ENCODE measurements at places on chromosomes 13 and 19.
A peak's percentile ranks its signal among the peaks of the same experiment; 100 is the strongest.

DNA sequence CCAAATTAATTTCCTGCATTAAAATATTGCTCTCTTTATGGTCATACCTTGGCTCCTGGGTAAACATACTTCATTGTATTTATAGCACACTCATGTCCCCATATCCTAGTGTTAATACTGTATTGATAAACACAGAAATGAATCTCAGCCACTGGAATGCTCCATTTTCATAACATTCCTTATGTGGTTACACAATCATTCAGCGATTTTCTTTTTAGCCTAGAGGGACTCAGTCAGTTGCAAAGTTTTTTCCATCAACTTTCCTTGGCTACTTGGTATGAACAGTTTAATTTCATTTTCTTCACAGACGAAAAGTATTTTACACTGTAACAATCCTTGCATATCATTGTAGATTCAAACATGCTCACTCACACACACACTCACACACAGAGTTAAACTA, 471.5 kb downstream of the FGF14 start:
- DNase-seq, result no peak

DNA sequence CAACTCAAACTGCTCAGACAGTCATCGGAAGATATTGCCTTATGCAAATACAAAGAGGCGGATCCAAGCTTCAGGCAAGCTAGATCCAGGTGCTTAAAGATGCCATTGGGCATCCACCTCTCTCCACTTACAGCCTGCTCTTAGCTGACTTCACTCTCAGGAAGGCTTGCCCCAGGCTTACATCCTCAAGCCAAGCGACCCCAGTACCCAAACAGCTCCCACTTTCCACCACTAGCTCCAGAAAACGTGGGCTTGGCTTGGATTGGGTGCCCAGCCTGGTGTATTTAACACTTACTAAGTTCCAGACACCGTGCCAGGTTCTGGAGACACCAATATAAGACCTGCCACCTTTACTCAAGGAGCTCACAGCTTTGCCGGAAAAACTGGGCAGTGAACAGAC, 142.1 kb upstream of the VSTM2B start:
- no peak for DNase-seq

DNA sequence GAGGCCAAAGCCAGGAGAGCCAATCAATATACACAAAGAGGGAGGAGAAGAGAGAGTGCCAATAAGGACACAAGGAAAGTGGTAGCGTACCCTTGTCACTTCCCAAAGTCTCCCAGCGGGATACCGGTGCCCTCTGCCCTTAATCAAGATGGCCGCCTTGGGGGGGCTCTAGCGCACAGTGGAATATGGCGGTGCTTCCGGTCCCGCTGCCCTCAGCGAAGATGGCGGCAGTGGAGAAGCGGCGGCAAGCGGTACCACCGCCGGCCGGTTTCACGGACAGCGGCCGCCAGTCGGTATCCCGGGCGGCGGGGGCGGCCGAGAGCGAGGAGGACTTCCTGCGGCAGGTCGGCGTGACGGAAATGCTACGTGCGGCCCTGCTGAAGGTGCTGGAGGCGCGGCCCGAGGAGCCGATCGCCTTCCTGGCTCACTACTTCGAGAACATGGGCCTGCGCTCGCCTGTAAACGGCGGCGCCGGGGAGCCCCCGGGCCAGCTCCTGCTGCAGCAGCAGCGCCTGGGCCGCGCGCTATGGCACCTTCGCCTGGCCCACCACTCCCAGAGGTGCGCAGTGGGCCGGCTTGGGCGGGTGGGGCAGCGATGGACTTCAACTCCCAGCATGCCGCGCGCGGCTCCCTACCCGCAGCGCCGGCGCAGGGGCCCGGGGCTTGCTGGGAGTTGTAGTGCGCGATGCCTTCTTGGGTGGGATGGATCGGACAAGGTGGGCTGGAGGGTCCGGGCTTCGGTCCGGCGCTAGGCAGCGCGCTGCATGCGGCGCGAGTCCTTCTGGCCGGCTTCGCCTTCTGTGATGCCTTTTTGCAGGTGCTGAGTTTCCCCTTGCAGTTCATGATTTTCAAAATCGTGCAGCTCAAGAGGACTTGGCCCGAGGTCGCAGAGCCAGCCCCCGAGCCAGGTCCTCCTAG, at the start of gene TPGS1:
TPGS1 (plus strand) TSS at position 212 of the 918 bp plus-strand sequence; CDS start at position 222, 10 bp downstream.
- DNase-seq, result peak; percentile 43

GRCh38 chr13:40352802-40353562, 313.5 kb downstream of the FOXO1 start:
- no peak for DNase-seq

- DNase-seq, result no peak
Observed at GRCh38 chr13:49098771-49099512, 121.2 kb upstream of the MLNR start.

DNA sequence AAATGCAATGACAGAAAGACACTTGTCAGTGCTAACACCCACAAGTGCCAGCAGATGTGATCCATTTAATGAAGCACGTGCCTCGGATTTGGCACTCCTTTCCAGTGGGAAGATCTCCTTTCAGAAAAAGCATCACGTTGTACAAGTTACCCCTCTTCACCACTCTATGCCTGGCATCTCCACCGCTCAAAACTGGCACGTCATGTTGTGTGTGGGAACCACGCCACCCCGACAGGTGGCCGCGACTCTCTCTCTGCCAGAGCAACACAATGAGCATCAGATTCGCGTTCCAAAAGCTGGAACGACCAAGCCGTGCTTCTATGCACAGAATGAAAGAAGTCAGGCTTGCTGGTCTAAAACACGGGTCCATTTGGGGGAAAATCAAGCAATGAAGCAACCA, 24.3 kb downstream of the TMTC4 start:
- DNase-seq, result peak; percentile 51

DNA sequence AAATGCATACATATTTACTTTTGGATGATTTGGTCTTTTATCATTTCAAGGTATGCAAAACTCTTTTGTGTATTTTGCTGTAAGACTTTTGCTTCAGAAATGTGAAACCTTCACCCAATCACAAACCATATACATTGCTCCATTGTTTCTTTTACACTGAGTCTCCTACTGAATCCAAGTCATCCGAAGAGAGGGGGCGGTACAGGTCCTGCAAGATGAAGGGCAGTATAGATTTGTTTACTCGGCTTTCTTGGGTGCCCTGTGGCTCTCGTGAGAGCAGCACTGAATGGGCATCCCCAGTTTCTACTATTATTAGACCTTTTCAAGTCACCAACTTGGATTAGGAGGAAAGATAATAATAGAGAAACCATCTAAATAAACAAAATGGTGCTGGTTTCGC, 280.6 kb downstream of the DCLK1 start:
- no peak for DNase-seq

GRCh38 chr19:10662384-10663251, 8.5 kb downstream of the ILF3 start:
- DNase-seq, result no peak

DNA sequence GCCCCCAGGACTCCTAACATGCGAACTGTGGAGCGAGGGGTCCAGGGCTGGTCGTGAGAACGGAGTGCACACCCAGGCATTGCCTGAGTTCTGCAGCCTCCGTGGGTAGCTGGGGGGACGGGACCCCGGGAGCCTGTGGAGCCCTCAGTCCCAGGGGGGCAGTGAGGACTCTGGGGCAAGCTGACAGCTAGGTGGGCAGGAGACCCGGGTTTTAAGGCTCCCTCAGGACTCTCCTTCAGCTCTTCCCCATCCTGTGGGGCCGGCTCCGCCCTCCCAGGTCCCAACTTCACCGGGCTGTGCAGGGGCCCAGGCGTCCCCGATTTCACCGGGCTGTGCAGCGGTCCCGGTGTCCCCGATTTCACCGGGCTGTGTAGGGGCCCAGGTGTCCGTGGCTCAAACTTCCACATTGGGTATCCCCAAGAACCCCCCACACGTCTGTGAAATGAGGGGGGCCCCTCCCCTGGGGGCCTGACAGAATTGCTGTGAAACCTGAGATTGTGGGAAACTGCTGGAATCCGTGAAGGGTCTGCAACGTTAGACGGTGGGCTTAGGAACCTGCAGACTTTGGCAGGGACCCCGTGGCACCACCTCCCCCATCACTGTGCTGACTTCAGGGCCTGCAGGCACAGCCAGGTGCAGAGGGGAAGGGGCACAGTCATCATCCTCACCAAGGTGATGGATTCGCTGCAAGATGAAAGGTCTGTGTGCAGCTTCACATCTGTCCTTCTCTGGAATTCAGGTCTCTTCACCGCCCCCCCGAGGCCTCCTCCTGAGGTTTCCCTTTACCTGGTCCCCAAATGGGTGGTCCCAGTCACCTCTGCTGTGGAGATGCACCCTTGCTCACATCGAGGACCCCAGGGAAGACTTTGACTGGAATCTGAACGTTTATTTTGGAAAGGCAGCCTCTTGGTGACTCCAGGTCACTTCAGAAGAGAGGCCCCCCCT, 73.2 kb upstream of the MCF2L start:
- no peak for DNase-seq

DNA sequence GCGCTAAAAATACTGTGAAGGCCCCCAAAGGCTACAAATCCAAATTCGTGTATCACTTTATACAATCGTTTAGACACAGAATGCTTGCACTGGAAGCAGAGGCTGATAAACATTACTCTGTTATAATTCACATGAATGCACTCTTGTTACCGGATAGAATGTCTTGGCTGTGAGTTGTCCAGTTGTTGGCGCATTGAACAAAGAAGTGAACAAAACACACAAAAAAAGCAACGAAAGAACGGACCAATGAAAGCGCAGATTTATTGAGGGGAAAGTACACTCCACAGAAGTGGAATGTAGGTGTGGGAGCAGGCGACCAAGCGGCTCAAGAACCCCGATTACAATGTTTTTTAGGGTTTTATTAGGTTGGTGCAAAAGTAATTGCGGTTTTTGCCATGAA, 529 bp upstream of the ZNF418 start:
- no peak for DNase-seq

DNA sequence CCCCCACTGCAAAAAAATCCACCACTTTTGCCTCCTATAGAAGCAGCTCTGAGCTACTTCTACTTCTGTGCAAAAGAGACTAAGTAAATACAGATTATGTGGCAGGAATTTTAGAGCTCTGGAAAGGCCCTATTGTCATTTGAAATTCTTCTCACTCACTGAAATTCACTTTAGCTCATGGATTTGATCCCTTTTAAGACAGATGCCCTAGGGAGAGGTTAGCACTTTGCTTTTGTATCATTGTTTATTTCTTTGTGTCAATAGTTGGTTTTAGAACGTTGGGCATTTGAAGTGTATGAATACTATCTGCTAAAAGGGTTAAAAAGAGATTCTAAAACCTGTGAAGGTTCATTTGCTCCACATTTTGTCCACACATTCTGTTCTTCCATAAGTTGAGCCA, 528.7 kb downstream of the GPC6 start:
- DNase-seq, result no peak

DNA sequence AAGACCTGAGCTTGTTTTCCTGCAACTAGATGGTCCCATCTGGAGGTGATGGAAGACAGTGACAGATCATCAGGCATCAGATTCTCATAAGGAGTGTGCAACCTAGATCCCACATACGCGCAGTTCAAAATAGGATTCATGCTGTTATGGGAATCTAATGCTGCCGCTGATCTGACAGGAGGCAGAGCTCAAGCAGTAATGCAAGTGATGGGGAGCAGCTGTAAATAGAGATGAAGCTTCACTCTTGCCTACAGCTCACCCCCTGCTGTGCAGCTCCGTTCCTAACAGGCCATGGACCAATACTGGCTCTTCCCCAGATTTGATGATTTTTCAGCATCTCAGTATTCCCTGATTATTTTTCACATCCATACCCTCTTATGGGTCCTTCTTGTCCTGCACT, 208.4 kb upstream of the RXFP2 start:
- DNase-seq, result no peak

DNA sequence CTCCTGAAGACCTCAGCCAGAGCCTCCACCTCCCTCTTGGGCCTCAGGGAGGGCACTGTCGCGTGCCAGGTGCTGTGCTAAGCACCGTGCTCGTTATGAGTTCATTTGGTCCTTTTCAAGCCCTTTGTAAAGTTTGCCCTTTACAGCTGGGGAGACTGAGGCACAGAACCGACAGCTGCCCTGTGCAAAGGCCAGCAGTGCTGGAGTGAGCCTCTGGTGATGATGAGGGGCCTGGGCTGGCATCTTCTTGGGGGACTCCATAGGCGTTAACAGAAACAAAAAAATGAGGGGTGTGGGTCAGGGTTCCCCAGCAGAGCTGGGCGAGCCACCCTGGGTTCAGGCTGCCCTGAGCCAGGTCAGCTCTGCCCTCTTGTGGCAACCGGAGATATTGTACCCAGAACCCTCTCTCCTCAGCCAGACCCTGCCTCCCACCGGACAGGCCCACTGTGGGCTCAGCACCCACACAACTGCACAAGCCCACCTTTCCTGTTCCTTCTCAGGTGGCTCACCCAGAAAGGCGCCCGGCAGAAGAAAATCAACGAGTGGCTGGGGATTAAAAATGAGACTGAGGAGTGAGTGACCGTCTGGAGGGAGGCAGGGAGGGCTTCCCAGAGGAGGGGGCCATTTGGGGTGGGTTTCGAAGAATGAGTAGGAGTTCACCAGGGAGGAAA, 5.5 kb upstream of the IFI30 start:
- no peak for DNase-seq

- DNase-seq, result no peak
Observed at GRCh38 chr13:35693134-35693784, 216.8 kb upstream of the MAB21L1 start.

DNA sequence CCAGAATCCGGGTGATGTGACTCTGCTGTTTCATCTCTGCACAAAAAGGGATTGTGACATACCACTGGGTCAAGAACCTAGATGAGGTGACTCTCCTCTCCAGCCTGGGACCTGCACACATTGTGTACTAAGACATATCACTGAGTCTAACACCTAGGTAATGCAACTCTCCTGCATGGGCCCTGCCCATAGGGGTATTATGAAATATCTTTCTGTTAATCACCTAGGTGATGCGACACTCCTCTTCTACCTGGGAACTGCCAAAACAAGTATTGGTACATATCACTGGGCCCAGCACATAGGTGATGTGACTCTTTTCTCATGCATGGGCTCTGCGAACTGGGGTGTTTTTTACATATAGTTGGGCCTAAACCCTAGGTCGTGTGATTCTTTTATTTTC, 35.5 kb upstream of the ZNF254 start:
- DNase-seq, result no peak

GRCh38 chr13:68609661-68610060, 1379.5 kb upstream of the PCDH9 start:
- no peak for DNase-seq

- DNase-seq, result no peak
Observed at GRCh38 chr19:49875857-49876421, 1.2 kb downstream of the AKT1S1 start.

DNA sequence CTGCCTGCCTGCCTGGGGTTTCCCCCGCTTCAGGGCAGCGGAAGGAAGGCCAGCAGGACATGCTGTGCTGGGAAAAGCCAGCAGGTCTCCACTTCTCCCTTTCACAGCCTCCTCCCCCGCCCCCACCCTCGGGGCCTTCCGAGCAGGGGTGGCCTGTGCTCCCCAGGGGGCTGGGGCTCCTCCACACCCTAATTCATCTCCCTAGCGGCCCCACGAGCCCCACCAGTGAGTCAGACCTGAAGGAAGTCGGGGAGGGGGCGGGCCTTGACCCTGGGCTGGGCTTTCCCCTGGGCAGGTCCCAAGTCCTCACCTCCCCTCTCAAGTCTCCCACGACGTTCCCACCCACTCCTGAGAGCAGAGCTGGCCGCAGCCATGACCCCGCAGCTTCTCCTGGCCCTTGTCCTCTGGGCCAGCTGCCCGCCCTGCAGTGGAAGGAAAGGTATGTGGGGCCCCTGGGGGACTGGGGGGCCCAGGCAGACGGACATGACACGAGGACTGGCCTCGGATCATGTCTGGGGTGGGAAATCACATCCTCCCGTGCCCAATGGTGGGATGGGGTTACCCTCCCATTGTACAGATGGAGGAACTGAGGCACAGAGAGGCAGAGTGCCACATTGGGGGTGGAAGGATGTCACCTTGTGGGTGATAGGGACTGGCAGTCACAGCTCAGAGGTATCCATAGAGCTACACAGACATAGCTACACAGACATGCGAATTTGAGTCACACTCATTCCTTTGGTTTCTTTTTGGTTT, at the start of gene EBI3:
EBI3 (plus strand) TSS at position 345 of the 753 bp plus-strand sequence; CDS start at position 373, 28 bp downstream.
- no peak for DNase-seq

- no peak for DNase-seq
Observed at GRCh38 chr13:20435616-20436368, 89.9 kb downstream of the CRYL1 start.

Data from NCI-H2029 (cell line).